ENCODE measurements at places on chromosomes 16 and 17.

DNA sequence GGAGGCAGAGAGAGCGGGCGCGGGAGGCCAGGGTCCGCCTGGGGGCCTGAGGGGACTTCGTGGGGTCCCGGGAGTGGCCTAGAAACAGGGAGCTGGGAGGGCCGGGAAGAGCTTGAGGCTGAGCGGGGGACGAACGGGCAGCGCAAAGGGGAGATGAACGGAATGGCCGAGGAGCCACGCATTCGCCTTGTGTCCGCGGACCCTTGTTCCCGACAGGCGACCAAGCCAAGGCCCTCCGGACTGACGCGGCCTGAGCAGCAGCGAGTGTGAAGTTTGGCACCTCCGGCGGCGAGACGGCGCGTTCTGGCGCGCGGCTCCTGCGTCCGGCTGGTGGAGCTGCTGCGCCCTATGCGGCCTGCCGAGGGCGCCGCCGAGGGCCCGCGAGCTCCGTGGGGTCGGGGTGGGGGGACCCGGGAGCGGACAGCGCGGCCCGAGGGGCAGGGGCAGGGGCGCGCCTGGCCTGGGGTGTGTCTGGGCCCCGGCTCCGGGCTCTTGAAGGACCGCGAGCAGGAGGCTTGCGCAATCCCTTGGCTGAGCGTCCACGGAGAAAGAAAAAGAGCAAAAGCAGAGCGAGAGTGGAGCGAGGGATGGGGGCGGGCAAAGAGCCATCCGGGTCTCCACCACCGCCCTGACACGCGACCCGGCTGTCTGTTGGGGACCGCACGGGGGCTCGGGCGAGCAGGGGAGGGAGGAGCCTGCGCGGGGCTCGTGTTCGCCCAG is 1.2 kb upstream of the CBX4 start:
- no peak for DNase-seq

GRCh38 chr16:88782454-88783390 is 2.3 kb downstream of the PIEZO1 start:
- peak; percentile 67 for DNase-seq

- DNase-seq = no peak
Measured at GRCh38 chr17:82795615-82796014, 43.8 kb downstream of the TBCD start.

GRCh38 chr16:749010-749409 is 8.2 kb upstream of the CIAO3 start:
- DNase-seq = no peak

DNA sequence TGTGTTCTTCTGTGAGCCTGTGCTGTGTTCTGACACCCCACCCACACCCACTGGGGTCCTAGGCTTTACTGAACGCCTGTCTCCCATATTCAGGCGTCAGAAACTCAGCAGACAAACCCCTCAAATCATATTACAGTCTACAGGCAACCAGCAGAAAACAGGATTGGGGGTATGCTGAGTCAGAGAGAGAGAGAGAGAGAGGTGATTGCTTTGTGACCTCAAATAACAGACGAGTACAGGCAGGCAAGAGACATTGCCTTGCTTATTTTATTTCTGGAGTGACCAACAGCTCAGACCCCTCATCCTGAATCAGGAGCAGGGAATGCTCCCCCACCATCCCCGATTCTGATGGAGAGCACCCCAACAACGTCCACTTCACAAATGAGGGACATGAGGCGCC is 473.9 kb downstream of the PMP22 start:
- DNase-seq = no peak

DNA sequence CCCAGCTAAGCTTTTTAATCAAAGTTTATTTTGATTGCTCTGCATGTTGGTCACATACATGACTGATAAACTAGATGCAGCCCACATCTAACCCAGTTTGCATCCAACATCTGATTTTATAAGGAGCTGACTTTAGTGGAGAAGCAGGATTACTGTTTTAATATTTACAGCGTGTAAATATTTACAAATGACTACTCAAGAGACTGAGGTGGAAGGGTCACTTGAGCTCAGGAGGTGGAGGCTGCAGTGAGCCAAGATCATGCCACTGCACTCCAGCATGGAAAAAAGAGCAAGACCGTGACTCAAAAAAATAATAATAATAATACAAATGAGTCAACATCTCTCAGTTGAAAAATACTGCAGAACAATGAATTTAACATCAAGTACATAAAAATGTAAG is 50.8 kb downstream of the PARN start:
- no peak for DNase-seq

DNA sequence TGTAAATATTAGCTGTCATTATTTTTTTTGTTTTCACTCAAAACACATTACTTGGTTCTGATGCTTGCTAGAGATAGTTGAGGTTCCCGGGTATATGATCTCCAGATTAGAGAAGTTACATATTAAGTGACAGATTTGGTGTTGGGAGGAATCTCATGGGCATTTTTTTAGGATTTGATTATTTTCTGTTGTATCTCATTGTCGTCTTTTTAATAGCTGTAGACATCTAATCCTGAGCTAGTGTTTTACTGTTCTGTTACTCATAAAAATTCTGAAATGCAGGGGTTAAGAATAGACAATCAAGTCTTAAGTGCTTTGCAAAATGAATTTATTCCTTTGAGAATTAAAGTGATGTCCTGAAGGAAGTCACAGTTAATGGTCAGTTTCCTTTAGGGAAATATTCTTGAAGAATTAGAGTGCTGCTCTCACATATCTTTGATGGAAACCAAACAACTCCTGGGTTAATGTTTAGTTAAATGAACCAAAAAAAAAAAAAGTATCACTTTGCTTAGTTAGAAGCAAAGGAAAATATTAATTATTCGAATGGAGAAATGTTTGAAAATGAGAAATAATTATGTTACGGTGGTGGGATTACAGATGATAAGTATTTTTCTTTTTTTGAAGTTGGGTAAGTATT is 251.7 kb upstream of the CACNG5 start:
- DNase-seq = no peak

GRCh38 chr17:9021992-9022572 is 772 bp downstream of the NTN1 start:
- DNase-seq = no peak

DNA sequence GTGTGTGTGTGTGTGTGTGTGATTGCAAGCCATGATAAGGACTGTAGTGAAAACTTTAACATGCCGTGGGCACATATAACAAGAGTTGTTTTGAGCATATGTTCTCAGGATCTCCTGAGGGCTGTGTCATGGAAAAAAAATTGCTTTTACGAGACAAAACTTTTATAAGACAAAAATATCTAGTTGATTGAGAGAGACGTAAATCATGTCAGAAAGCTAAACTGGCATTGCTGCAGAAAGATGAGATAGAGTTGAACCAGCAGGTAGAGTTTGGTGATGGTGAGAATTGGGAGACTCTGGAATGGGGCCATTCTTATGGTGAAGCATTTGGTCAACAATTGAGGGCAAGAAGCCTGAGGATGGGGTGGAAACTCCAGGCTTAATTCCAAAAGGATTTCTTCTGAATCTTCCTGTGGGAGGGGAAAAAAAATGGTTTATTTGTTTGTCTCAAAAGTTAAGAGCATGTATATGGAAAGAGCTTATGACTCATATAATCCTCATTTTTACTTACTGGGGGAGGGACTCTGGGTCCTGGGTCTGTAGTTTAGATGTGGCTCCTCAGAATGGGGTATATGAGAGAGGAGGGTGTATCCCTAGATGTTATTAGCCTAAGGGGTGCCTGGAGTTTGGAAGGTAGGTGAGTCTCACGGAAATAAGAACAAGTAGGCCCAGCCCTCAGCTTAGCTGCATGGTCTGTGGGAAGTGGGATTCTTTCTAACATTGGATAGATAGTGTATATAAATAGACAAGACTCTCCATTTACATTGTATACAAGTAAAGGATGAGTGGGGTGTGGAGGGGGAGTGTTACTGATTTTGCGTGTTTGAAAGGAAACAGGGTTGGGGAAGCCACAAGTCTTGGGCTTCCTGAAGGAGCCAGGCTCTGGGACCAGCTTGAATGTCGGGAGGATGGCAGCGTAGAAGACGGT is 7.1 kb downstream of the MINK1 start:
- no peak for DNase-seq

DNA sequence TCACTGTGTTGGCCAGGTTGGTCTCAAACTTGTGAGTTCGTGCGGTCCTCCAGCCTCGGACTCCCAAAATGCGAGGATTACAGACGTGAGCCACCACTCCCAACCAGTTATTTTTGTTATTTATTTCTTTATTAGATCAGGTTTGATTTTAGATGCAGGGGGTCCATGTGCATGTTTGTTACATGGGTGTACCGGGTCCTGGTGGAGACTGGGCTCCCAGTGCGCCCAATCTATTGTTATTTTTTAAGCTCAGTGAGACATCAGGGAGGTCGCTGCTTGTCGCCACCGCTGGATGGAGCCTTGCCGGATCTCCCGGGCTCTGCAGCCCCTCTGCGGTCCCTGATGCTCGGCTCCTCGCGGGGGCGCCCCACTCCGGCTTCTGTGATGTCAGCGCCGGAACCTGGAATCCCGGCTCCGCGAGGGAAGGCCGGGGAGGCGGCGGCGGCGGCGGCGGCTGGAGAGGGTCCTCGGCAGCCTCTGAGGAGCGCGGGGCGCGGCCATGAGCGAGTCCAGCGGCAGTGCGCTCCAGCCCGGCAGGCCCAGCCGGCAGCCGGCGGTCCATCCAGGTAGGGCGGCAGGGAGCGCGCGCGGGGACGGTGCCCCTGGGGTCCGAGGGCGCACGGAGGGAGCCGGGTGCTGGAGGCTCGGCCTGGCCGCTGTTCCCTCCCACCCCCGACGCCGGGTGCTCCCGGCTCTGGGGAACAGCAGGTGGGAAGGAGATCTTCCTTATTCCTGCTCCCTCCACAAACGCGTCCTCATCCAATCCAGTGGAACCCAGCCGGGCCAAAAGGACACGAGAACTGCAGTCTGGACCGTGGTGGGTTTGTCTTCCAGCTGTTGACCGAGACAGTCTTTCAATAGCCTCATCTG is at the start of gene TMC7:
Gene TMC7 (plus strand): TSS at position 370 of the 870 bp plus-strand sequence. CDS start 130 bp downstream, at position 500.
- no peak for DNase-seq

GRCh38 chr17:38339891-38340290 is 3.9 kb downstream of the GPR179 start:
- DNase-seq = no peak

DNA sequence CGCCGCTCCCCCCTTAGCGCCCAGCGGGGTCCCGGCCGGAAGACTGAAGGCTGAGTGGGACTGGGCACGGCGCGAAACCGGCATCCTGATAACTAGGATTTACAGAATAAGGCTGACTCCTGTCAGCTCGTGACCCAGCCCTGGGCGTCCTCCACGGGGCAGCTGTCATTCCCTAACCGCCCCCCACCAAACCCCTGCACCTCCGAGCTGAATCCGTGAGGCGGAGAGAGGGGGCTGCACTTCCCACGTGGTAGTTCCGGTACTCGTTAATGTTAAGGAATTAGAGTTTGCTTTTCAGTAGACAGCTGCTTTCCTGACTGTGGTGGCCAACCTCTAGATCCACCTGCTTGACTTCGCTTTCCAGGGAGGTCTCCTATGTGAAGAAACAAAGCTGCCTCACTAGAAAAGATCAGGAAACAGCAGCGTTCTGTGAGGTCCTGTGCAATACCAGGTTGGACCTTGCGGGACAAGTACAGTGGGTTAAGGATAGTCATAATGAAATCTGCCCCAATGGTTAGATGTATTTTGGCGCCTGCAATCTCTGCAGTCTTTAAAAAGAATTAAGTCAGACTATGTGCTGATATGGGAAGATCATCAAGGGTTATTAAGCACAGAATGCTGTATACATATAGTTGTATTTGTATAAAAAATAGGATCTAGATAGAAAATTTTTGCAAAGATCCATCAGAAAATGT is 1.1 kb upstream of the WBP2 start:
- DNase-seq = no peak

DNA sequence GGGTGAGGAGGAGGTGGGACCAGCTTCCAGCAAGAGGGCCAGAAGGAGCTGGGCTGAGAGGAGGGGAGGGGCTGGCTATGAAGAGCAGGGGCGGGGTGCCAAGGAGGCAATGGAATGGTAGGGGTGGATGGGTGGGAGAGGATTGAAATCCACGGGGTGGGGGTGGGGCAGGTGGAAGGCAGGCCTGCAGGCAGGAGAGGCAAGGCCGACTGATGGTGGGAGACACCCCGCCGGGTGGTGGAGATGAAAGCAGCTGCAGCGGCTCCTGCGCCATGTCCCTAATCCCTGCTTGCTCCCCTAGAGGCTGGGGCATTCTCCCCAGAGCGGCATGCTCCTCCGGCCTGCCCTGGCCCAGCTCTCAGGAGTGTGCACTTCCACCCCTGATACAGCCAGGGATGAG is 27.8 kb upstream of the TAC4 start:
- no peak for DNase-seq

DNA sequence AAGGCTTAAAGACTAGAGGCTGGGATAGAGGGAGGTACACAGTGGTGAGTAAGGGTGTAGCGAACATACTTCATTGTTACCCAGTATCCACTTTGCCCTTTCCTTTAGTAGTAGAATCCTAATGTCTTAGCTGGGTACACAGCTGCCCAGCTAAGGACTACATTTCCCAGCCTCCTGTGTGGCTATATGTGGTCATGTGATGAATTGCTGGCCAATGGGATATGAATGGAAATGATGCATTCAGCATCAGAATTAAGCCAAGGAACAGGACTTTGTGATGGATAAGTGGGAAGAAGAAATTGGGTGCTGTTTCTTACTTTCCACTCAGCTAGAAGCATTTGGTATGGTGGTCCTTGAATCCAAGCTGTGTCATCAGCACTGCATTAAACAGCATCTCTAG is 55.9 kb downstream of the FOXL1 start:
- no peak for DNase-seq

DNA sequence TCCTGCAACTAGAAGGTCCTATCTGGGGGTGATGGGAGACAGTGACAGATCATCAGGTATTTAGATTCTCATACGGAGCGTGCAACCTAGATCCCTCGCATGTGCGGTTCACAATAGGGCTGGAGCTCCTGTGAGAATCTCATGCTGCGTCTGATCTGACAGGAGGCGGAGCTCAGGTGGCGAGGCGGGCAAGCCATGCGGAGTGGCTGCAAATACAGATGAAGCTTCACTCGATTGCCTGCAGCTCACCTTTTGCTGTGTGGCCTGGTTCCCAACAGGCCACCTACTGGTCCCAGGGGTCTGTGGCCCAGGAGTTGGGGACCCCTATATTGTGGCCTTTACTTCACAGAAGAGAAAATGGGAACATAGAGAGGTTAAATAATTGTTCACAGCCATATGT is 200.4 kb downstream of the IRF8 start:
- DNase-seq = no peak
